Gastroesophageal sphincter (tissue), 4 donors: ENCODE measurements at places on chromosomes 3 and 15.

DNA sequence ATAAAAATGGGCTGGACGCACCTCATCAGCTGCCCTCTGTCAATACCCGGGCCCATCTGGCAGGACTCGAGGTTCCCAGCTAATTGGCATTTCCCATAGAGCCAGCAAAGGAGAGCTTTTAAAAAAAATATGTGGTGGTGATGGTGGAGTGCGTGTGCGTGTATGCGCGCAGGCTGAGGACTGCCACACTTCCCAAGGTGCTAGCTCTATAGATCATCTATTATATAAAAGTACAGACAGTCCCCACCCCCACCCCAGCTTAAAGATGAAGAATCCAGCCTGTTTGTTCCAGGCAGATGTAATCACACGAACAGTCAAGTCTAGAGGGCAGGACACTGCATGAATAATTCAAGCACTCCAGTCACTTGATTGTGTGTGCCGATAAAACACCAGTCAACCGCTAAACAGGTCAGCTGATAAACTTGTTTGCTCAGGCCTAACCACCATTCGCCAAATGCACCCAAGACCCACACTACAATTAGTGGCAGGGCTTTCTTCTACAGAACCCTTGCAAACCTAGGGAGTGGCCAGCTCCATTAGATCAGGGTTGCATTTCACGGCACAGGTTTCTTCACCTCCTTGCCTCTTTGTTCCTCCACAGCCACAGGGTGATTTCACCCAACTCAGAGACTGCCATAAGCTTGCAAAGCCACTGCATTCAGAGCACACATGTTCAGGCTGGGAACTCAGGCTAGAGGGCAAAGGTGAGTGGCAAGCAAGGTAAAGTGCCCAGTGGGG is 5.8 kb downstream of the TLE3 start:
- H3K4me3 ChIP-seq = no peak overlapping the region
- no peaks in the 10 kb centered on the region for H3K4me1 ChIP-seq
- no peaks in the 10 kb centered on the region for H3K27me3 ChIP-seq
- H3K36me3 ChIP-seq = no peaks in the 10 kb centered on the region
- ATAC-seq = no peak

GRCh38 chr3:141979050-141979671 is 102.7 kb downstream of the ATP1B3 start:
- no peaks in the 10 kb centered on the region for H3K27me3 ChIP-seq
- ATAC-seq = no peak
- peaks cover 19% of the 10 kb centered on the region for H3K36me3 ChIP-seq

- H3K27me3 ChIP-seq = no peaks in the 10 kb centered on the region
- peak; percentile 74 for ATAC-seq
- H3K36me3 ChIP-seq = no peaks in the 10 kb centered on the region
- peak overlapping the region; percentile 60 for H3K27ac ChIP-seq
These were observed 70.7 kb upstream of the ABHD2 start for GRCh38 chr15:89017370-89018066.

GRCh38 chr15:79849789-79850188 is 47.0 kb downstream of the MTHFS start:
- H3K27ac ChIP-seq = no peak overlapping the region
- no peak for ATAC-seq
- no peak overlapping the region for H3K4me3 ChIP-seq
- H3K36me3 ChIP-seq = peaks cover 13% of the 10 kb centered on the region

- H3K4me1 ChIP-seq = peaks cover 83% of the 10 kb centered on the region
- peaks cover 8% of the 10 kb centered on the region for H3K27me3 ChIP-seq
- H3K4me3 ChIP-seq = peak overlapping the region; percentile 84
- ATAC-seq = no peak
These were observed 1.3 kb downstream of the DGKG start for GRCh38 chr3:186360779-186361178.

GRCh38 chr15:85950101-85950500 is 129.6 kb upstream of the AGBL1 start:
- no peaks in the 10 kb centered on the region for H3K4me1 ChIP-seq
- no peak for ATAC-seq
- no peak overlapping the region for H3K27ac ChIP-seq
- H3K36me3 ChIP-seq = no peaks in the 10 kb centered on the region
- H3K4me3 ChIP-seq = no peak overlapping the region
